Mucosa of descending colon (tissue), 3 donors: ENCODE measurements at places on chromosomes 4 and X. TPM values are rescaled to one million over a fixed set of nuclear protein-coding genes. Genes with fewer than 3 reads are reported as not detected.

NRK gene
- total RNA-seq, result 2.4 TPM

DNA sequence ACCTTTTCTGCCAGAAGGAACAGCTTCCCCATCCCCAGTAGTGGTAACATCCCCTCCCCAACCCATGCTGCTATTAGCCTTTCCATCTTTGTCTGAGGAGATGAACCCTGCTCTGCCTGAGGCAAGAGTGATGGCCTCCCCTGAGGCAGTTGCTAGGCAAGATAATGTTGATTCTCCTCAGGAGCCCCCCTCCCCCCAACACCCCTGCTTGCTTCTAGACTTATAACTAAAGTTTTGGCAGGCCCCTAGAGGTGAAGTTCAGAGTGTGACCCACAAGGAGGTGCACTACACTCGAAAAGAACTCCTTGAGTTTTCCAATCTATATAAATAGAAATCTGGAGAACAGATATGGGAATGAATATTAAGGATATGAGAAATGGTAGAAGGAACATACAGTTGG lies 962.5 kb downstream of the ADGRL3 start:
- DNase-seq, result no peak

- no peak for DNase-seq
Measured at GRCh38 chr4:180770265-180770664, 1472.9 kb upstream of the TENM3 start.

DNA sequence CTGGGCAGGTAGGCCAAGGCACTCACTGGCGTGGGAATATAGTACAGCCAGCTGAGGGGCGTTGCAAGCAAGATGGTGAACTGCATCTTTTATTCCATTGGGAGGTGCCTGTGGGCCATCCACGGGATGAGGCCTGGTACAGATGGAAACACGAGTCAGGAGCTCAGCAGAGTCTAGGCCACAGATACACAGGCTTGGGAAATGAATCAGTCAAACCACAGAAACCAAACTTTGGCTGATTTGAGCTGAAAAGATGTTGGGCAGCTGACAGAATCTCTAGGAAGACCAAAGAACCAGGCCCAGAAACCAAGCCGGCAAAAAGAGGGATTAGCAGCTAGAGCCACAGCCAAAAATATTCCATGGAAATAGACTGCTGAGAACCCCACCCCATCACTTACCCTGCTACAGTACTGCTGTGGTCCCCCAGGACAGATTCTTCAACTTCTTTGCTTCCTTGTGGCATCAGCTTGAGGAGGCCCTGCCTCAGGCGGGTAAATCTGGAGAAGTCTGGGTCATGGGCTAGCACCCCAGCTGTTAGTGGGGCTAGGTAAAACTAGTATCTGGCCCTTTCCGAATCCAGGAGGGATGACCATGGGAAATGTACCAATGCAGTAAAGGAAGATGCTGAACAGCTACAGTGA lies 75.4 kb downstream of the TMEM131L start:
- DNase-seq, result no peak

AFF2 gene
- 0.29 TPM for total RNA-seq

- no peak for DNase-seq
Measured at GRCh38 chrX:2552621-2553201, 51.9 kb upstream of the DHRSX start.
